Activated CD8-positive, alpha-beta T cell treated with anti-CD3 and anti-CD28 coated beads for 36 hours (primary cell): ENCODE measurements at places on chromosomes 16 and 17. TPM values are rescaled to one million over a fixed set of nuclear protein-coding genes. Genes with fewer than 3 reads are reported as not detected.

GRCh38 chr16:86202267-86202666 lies 303.3 kb downstream of the IRF8 start:
- no peak for DNase-seq

GRCh38 chr17:48457080-48457836 lies 27.2 kb upstream of the SKAP1 start:
- DNase-seq, result peak; percentile 86

DNA sequence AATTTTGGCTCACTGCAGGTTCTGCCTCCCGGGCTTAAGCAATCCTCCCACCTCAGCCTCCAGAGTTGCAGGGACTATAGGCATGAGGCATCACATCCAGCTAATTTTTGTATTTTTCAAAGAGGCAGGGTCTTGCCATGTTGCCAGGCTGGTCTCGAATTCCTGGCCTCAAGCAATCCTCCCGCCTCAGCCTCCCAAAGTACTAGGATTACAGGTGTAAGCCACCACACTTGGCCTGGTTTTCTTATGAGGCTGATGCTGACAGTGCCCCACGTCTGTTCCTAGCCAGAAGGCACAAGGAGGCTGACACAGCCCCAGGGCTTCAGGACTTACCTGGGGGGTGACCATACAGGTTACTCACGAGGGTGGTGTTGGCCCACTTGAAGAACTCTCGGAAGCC lies 33.9 kb upstream of the GCSH start:
- DNase-seq, result no peak

ALOX15B gene
- total RNA-seq, result not detected

GRCh38 chr17:27294689-27295630 lies 1.0 kb downstream of the WSB1 start:
- peak; percentile 67 for DNase-seq

RNU2-1 gene
- total RNA-seq, result 3,772 TPM

ATP2A1 gene
- 2.5 TPM for total RNA-seq

KRTAP9-2 gene
- total RNA-seq, result not detected

- no peak for DNase-seq
Observed at GRCh38 chr17:3659541-3660111, 8.8 kb downstream of the TAX1BP3 start.

GRCh38 chr17:37066322-37067255 lies 117.8 kb downstream of the AATF start:
- no peak for DNase-seq

CLEC19A gene
- not detected for total RNA-seq

RUNDC3A gene
- 0.22 TPM for total RNA-seq

KRT15 gene
- not detected for total RNA-seq

TUBG2 gene
- total RNA-seq, result 7.5 TPM

- DNase-seq, result no peak
Observed at GRCh38 chr16:76193906-76194615, 83.1 kb upstream of the CNTNAP4 start.

- no peak for DNase-seq
Observed at GRCh38 chr16:79361132-79361751, 239.3 kb downstream of the MAF start.

GRCh38 chr16:15396948-15397594 lies 1.5 kb downstream of the MPV17L start:
- DNase-seq, result peak; percentile 8

DNA sequence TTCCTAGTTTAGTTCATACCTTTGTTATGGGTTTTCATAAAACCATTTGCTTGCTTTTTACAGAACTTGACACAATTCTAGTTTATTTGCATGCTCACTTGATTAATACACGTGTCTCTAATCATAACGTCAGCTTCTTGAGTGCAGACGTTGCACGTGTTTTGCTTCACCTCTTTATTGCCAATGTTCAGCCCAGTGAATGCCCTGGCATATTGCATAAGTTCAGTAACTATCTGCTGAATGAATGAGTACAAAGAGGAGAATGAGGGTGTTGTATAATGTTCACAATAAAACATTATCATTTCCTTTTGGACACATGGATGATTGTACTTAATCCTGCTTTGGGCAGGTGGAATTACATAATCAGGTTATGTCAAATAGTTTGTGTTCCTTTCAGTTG lies 519.8 kb downstream of the HS3ST4 start:
- no peak for DNase-seq

- no peak for DNase-seq
Observed at GRCh38 chr17:35775039-35775438, 14.4 kb downstream of the C17orf50 start.

SLC5A10 gene
- not detected for total RNA-seq

PRPSAP1 gene
- total RNA-seq, result 29.9 TPM

DNA sequence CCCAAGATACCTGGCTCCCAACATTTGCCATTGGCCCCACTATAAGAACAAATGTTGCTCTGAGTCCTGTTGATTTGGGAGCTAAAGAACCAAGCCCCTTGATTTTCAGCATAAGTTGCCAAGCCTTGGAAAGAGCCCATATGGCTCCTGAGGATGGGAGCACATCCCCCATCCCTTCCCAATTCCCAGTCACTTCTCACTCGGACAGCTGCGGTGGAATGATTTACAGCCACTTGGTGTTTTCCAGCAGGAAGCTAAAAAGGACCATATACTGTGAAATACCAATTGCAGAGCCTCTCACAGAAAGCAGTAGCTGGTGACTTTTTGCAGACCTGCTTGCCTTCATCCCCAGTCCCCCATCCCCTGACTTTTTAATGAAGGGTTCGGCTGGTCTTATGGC lies 524.6 kb downstream of the GRIN2A start:
- no peak for DNase-seq

DNA sequence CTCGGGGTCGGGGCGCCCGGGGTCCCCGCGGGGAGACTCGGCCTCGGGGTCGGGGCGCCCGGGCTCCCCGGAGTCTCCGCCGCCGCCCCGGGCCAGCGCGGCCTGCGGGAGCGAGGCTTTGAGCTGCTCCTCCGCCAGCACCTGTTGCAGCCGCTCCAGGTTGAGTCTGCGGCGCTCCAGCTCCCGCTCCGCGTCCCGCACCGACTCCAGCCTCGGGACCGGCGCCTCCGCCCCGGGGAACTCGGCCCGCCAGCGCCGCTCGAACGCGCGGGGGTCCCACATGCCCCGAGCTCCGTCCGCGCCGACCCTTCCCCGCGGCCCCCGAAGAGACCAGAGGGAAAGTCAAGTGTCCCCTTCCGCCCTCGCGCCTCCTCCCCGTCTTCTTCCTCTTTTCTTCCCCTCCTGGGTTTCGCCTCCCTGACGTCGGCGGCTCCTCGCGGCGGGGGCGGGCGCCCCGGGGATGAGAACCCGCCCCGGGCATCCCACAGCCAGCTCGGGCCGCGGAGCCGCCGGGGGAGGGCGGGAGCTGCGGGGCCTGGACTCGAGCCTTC lies 40.8 kb upstream of the BHLHA9 start:
- DNase-seq, result peak; percentile 50

- DNase-seq, result no peak
Observed at GRCh38 chr17:72978593-72979218, 113.8 kb downstream of the SLC39A11 start.
